Activated B cell treated with CpG ODN at 0.5 μM for 24 hours (primary cell): ENCODE measurements at places on chromosomes 11 and 22. TPM values are rescaled to one million over a fixed set of nuclear protein-coding genes. Genes with fewer than 3 reads are reported as not detected.

- DNase-seq = no peak
Measured at GRCh38 chr11:60310407-60310998, 16.6 kb upstream of the MS4A6E start.

DNA sequence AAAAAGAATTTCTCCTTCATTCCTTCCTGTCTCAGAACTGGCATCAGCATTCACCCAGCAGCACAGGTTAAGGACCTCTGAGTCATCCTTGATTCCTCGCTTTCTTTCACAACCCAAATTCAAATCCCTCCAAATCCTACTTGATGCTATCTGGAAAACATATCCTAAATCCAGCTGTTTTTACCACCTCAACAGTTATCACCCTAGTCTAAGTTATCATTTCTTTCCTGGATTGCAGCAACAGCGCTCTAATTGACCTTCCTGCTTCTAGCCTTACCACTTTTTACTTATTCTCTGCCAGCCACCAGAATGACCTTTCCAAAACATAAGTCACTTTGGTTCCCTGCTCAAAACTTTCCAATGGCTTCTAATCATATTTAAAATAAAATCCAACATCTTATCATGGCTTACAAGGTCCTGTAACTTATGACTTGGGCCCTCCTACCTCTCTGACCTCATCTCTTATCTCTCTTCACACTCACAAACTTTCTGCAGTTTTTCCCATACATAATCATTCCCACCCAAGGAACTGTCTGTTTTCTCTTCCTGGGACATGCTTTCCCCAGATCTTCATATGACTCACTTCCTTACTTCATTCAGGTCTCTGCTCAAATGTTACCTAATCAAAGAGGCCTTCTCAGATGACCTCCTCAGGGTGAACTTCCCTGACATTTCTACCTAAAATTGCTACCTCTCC is 119.4 kb downstream of the TTC28 start:
- no peak for DNase-seq

- no peak for DNase-seq
Measured at GRCh38 chr11:75822541-75822940, 7.5 kb downstream of the UVRAG start.

DNA sequence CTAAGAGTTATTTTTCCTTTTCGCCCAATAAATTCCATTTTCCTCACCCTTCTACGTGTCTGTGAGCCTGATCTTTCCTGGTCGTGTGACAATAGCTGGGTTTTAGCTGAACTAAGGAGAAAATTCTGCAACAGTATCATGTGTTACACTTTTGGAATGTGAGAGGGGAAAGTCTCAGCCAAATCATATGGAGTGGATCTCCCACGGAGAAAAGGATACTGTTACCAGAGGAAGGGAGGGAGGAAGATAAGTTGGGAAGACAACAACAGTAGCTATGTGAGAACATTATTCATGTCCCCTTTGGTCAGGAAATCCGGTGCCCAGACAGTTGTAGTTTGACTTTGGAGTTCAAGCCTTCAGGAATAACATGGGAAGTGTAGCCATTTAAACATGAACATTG is 584.0 kb upstream of the RAG2 start:
- no peak for DNase-seq

Gene OR4D5
- total RNA-seq = not detected in 2 replicates

Gene BDNF
- not detected in 2 replicates for total RNA-seq

Gene RIC3
- 44.3 and 52.8 TPM in 2 replicates for total RNA-seq
